Fibroblast of gingiva (primary cell): ENCODE measurements at places on chromosomes 4 and X.
A peak's percentile ranks its signal among the peaks of the same experiment; 100 is the strongest.

GRCh38 chr4:112819729-112820128 lies 182.8 kb downstream of the LARP7 start:
- DNase-seq, result no peak

DNA sequence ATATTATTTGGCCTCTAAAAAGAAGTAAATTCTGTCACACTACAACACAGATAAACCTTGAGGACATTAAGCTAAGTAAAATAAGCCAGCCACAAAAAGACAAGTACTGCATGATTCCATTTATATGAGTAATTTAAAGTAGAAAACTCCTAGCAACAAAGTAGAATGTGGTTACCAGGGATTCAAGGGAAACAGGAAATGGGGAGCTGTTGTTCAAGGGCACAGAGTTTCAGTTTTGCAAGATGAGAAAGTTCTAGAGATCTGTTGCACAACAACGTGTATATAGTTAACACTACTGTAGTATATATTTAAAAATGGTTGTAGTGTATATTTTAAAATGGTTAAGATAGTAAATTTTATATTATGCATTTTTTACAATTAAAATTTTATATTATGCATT lies 25.4 kb downstream of the SEC31A start:
- peak; percentile 87 for DNase-seq

DNA sequence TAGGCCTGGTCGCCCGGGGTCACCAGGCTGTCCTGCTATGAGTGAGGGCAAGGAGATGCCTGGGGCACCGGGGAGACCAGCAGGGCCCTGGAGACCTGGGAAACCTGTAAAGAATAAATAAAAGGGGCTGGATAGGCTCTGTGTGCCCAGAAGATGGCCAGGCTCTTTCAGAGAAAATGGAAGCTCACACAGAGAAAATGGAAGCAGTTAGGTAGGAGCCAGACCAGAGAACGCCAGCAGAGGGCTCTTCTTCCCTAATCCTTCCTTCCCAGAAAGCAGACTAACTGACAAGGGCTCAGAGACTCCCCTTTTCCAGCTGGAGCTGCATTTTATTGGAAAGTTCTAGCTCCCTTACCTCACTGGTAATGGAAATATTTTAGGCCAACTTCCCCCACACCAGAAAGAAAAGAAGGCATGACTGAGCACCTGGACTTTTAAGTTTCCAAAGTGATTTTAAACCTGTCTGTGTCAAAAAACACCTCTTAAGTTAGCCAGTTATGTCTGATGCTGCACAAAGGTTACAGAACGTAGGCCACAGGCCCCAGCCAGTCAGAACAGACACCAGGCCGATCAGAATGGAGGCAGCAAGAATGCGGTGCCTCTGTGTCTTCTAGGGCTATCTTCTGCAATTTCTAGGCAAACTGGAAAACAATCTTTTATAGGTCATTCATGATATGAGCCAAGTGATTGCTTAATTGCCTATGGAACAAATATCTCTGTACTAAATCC lies 74.0 kb downstream of the ATG4A start:
- DNase-seq, result peak; percentile 43

DNA sequence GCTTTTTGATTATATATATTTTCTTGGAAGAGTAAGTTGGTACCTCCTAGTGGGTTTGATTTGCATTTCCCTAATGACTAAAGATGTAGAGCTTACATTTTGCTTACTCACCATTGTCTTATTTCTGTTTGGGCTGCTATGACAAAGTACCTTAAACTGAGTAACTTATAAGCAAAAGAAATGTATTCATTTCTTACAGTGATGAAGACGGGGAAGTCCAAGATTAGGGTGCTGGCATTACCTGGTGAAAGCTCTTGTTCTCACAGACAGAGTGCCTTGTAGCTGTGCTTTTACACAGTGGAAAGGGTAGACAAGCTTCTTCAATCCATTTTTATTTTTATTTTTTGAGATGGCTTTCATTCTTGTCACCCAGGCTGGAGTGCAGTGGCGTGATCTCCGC lies 229.2 kb upstream of the AGA start:
- DNase-seq, result no peak

GRCh38 chr4:144174401-144175067 lies 34.0 kb upstream of the GYPA start:
- DNase-seq, result peak; percentile 41

GRCh38 chrX:29215251-29215650 lies 628.0 kb downstream of the IL1RAPL1 start:
- DNase-seq, result no peak

DNA sequence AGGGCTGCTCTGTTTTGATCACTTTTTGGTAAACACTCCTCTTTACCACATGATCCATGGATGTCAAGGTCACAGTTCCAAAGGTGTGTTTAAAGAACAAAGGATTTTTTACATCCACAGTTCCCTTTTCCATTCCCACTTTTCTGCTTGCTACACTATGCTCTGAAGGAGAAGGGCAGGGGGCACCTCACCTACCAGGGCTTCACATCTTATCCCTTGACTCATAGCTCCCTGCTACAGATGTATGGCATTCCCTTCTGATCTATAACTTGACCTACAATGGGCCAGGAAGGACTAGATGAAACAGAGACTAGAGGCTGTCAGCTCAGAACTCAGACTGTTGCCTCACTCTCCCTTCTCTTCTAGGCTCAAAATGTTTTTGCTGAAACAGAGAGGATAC lies 233.1 kb upstream of the RPS6KA3 start:
- no peak for DNase-seq

- DNase-seq, result no peak
Measured at GRCh38 chr4:148445071-148445859, 3.1 kb upstream of the NR3C2 start.

DNA sequence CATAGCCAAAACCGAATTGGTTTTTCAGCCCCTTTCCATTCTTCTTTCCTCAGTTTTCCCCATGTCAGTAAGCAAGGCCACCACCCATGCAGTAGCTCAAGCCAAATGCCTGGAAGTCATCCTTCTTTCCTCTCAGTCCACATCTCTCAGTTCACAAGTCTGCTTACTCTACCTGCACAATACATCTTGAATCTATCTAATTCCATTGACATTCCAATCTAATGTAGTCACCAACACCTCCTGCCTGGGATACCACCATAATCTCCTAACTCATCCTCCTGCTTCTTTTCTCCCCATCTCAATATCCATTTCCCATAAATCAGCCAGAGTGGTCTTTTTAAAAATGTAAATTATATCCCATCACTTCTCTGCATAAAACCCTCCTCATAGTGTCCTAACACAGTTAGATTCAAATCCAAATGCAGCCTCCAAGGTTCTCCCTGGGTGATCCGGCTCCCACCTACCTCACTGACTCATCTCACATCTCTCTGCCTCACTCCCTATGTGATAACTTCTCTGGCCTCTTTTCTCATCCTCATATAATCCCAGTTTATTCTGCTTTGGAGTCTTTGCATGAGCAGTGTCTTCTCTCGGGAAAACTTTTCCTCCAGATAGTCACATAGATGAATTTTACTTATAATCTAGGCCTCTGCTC lies 26.9 kb downstream of the KCNIP4 start:
- no peak for DNase-seq

DNA sequence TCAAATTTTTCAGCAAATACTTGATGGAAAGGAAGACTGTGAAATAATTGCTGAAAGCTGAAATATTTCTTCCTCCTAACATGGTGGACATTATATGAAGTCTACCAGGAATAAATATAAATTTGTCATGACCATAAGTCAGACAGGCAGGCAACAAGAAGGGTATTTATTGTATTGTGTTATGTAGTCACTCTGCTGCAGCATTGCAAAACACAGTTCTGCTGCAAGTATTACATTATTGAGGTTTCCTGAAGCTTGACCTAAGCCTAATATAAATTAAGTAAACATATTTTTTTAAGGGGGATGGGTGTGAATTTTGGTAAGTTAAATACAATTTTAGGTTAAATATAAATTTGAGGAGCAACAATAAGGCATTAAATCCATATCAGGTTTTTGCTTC lies 60.2 kb upstream of the MAOA start:
- peak; percentile 46 for DNase-seq

DNA sequence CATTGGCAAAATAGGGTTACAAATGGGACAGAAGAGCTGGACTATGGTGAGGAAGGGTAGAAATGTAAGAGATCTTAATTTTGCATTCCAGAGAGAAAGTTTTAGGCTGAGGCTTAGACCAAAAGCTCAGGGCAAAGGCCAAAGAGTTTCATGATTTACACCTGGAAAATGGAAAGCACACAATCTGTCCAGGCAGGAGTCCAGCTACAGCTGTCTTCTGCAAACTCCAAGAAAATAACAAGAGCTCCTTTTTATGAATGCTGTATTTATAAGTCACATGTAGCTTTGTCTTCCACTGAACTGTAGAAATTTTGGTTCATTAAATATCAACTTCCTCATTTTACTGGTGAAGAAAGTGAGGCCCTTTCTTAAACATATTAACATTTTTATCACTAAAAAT lies 288.0 kb upstream of the ATOH1 start:
- DNase-seq, result no peak

DNA sequence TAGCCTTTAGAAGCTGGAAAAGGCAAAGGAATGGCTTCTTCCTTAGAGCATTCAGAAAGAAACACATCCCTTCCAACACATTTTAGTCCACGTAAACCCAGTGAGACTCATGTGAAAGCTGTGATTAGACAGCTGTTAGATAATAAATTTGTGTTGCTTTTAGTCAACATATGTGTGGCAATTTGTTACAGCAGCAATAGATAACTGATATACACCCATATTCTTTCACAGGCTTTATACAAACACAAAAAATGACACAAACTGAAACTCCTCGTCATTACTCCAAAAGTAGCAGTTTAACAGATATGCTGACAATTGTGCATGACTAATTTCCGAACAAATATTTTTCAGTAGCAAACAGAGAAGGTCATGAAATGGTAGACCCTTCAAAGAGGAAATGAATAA lies 65.3 kb downstream of the ANTXR2 start:
- no peak for DNase-seq

DNA sequence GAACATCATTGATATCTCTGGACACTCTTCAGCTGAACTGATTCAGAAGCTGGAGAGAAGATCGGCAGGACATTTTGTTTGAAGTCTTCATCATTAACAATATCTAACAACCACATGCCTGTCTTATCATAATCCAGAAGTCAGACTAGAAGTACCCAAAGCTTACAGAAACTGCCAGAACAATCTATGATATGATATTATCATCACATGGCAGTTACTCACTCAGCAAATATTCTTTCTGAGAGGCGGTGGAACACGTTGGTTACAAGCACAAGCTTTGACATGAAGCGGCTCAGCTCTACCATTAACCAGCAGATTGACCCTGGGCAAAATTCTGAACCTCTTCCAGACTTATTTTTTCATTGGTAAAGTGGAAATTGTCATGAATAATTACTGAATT lies 69.4 kb upstream of the KIT start:
- DNase-seq, result no peak

DNA sequence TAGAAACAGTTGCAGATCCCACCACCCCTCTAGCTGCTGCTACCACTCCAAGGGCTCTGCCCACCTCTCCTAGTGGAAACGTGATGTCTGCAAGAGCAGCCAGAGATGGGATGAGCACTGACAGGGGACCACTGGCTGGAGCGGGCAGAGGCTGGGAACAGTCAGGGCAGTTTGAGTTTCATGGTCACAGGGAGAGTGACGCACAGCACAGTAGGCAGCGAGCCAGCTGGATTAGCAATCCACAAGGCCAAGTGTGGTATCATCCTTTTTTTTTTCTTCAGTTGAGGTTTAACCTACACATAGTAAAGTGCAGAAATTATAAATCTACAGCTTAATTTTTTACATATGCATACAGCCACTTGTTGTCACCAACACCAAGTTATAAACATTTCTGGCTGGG lies 6.4 kb upstream of the SCML2 start:
- DNase-seq, result peak; percentile 36

- no peak for DNase-seq
Measured at GRCh38 chr4:110108422-110108821, 90.0 kb downstream of the ELOVL6 start.

DNA sequence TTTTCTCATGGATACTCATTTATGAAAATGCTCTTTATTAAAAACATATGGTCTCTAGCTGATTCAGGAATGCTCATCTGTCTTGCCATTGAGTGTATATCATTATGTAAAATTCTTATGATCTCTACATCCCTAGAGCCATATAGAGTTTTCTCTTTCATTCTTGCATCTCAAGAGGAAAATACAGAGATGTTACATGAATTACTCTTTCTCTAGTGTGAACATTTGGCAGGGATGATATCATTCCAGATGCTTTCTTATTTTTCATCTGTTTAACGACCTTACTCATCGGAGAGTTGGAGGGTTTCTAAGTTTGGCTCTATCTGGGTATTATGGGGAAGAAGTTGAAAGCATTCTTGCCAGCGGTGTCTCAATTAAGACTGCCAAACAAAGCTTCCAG lies 202.9 kb upstream of the SLC7A11 start:
- peak; percentile 75 for DNase-seq

DNA sequence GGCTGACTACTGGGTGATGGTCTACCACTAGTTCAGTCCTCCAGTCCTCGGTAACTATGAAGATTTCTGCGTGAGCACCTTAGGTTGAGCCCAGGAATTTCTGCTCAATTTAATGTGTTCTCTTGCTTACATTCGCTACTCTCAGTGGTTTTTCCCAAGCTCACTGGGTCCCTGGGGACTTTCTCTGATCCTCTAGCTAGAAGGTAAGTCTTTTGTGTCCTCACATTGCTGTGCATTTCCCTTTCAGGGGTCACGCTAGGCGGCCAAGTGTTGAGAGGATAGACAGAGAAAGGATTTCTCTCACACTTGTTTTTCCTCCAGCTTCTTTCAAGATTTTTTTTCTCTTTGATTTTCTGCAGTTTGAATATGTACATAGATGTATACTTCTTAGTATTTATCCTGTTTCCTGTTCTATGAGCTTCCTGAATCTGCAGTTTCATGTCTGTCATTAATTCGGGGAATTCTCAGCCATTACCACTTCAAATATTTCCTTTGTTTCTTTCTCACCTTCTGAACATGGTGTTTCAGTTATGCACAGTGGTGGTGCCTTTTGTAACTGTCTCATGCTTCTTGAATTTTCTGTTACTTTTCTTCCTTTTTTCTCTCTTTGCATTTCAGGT lies 17.5 kb downstream of the MAGEA9 start:
- no peak for DNase-seq

DNA sequence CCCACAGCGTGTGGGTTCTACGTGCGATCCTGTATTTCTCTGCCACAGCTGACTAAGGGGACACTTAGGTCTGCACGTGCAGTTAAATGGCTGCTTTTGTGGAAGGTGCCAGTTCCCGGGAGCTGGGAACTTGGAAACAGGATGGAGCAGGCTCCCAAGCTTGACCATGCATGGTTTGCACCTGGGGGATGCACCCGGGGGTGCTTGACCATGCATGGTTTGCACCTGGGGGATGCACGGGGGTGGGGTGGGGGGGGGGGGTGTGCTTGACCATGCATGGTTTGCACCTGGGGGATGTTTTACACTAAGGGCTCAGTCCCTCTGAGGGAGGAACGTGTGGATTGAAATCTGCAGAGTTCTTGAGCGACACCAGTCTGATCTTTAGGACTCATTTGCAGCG lies 5.7 kb downstream of the WFS1 start:
- DNase-seq, result no peak

- DNase-seq, result no peak
Measured at GRCh38 chrX:31508338-31508737, 436.5 kb upstream of the FTHL17 start.

- no peak for DNase-seq
Measured at GRCh38 chr4:172287117-172287516, 473.9 kb downstream of the GALNTL6 start.
